Calu3 (cell line): ENCODE measurements at places on chromosomes 16 and 17.

DNA sequence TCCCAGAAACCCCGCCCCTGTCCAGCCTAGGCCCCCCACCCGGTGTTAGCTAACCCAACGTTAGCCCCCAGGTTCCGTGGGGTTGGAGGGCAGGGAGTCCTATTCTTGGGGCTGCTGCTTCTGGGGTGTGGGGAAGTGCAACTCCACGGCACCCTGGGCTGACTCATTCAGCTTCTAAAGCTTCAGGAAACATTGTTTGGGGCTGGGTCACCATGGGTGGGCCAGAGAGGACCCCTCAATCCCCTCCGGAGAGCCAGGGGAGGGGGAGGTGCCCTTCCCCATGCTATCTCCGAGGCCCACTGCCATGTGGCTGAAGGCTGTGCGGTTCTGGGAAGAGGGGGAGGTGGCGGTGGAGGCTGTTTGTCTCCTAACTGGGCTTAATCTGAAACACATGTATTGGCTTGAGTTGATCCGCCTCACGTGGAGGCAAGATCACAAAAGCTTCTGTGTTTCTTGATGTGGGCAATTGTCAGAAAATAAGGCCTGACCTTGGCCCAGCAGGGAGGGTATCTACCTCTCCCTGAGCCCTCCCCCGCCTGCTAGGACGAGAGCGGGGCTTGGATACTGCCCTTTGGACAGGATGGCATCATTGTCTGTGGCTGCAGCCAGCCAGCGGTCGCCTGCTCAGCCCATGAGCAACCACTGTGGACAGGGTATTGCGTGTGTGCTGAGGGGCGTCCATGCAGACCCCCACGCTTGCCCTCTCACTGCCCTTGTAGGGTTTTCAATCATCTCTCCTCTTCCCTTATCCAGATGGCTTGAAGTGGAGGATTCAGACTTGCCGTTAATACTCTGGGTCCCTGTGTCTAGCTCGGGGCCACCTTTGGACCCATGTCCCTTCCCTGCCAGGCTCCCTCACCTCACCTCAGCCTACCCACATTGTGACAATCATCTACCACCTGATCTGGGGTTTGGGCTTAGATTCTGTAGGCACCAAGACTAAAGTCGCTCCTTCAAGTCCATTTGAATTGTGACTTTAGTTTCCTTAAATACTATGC, 1.3 kb downstream of the SERPINF1 start:
- H3K27me3 ChIP-seq, result no peaks in the 10 kb centered on the region
- H3K4me3 ChIP-seq, result no peak overlapping the region
- H3K4me1 ChIP-seq, result no peaks in the 10 kb centered on the region
- H3K36me3 ChIP-seq, result no peaks in the 10 kb centered on the region
- no peak overlapping the region for H3K27ac ChIP-seq

DNA sequence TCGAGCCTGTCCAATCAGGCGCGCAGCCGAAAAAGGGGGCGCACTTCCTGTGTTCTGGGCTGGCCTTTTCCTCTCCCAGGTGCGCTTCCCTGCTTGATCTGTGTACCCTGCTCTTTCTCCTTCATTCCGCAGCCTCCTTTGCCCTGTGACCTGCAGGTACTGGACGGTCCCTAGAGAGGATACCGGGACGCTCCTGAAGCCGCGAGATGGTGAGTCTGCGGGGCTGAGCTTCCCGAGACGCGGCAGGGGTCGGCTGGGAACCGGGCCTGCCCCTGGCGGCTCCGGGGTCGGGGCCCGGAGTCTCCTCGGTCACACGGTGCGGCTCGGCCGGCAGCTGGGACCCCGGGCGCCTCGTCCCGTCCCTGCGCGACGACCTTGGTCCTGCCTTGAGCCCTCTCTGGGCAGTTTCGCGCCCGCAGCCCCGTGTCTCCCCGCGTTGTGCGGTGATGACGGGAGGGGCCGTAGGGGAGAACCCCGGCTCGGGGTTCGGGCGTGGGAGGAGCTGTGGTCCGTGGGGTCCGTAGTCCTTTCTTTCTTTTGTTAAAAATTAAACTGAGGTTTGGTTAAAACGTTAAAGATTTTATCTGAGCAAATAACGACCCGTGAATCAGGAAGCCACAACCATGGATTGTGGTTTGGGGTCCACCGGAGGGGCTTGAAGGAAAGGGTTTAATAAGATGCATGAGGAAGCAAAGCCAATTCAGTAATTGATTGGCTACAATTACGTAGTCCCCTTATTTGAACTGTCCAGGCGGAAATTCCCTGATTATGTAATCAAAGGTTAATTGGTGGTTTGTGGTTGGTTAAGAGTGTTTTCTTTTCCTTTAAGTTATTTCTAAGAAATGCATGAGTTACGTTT, 172.8 kb upstream of the ZNF267 start:
- peak overlapping the region; percentile 83 for H3K27ac ChIP-seq
- H3K27me3 ChIP-seq, result no peaks in the 10 kb centered on the region
- peak overlapping the region; percentile 82 for H3K4me3 ChIP-seq
- peaks cover 18% of the 10 kb centered on the region for H3K4me1 ChIP-seq
- DNase-seq, result peak; percentile 93

DNA sequence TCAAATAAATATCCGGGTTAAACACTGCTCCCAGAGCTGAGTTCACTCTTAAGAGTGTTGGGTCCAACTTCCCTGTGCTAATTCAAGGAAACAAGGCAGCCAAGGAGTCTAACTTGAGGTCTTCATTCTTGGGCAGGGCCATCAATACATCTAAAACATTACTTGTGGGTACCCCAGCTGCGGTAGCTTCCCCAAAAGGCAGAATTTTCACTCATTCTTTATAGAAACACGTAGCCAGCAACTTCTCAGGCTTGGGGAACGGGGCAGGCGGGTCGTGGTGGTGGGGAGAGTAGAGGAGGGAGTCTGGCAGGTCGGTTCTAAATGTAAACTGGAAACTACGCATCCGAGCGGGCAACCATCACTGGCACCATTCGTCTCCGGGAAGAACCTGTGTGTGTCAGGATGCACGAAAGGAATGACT, 666 bp upstream of the METTL9 start:
- peak overlapping the region; percentile 95 for H3K4me3 ChIP-seq
- H3K36me3 ChIP-seq, result peaks cover 22% of the 10 kb centered on the region
- peak; percentile 22 for DNase-seq

DNA sequence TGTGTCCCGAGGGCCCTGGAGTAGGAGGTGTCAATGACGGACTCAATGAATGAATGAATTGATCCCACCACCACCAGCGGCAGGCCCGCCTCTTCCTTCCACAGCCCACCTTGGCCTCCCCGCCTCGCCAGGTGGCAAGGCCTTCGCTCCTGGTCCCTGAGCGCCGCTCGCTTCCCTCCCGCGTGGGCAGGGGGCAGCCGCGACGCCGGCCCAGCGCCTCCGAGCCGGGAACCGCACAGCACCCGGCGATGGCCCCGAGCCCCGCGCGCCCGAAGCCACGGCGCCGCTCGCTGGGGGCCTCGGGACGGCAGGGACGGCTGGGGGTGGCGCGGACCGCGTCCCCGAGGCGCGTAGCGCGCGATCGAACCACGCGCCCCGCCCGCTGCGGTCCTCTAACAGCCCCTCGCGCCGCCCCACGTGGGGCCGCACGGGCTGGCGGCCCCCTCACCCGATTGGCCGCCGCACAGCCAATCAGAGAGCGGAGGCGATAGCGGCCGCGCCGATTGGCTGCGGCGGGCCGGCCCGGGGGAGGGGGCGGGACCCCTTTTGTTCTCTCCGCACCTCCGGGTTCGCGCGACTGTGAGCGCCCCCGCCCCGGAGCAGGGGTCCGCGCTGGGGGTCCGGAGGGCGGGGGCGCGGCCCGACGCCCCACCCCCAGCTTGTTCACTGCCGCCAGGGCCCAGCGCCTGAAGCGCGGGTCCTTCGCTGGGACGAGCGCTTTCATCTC, 31.4 kb downstream of the ACTG1 start:
- no peak overlapping the region for H3K27ac ChIP-seq
- no peaks in the 10 kb centered on the region for H3K4me1 ChIP-seq
- H3K36me3 ChIP-seq, result peaks cover 3% of the 10 kb centered on the region
- no peak for DNase-seq
